Mesothelial cell of epicardium (in vitro differentiated cells): ENCODE measurements at places on chromosomes 3 and 15.
A peak's percentile ranks its signal among the peaks of the same experiment; 100 is the strongest.

DNA sequence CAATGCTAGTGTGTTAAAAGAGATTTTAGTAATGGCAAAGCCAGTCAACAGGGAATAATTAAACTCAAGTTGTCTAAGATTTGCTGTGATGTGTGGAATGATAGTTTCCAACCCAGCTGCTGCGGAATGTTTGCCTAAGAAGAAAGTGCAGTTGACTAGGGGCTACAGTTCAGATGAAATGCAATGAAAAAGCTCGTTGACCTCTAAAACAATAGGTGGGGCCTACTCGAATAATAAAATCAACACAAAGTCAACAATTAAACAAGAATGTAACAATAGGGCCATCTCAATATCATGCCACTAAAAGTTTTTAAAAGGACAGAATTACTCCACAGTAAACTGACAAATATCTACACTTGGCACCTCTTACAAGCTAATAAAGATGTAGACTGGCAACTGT lies 484.2 kb downstream of the MECOM start:
- no peak for DNase-seq

DNA sequence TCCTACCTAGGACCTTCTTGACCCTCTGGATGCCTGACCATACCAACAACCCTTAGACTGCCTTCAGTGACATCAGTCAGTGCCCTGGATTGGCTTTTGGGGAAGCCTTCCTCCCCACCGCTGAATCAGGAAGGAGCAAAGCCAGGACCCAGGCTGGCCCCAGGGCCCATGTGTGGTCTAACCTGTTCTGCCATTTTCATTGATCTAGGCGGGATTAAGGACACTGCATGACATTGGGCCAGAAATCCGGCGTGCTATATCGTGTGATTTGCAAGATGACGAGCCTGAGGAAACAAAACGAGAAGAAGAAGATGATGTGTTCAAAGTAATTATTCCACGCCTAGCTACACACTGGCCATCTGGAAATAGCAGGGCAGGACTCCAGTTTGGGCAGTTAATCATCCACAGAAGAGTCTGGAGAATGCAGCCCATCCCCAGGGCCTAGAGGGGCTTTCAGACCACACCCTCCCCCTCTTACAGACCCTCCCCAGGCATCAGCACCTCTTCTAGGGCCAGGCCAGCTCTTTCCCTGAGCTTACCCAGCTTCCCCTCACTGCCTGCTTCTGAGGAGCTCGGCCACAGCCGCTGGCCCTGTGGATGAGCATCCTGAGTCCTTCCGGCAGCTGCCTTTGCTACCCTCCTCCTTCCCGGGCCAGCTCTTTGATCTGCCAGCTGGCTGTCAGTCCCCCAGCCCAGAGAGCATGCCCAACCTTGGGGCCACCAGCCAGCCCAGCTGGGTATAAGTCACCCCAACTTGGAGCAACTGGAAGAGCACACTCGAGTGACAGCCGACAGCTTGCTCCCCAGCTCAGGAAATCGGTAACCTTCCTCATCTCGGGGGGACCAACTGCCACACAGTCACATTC lies 45.9 kb downstream of the CHDH start:
- DNase-seq: no peak

DNA sequence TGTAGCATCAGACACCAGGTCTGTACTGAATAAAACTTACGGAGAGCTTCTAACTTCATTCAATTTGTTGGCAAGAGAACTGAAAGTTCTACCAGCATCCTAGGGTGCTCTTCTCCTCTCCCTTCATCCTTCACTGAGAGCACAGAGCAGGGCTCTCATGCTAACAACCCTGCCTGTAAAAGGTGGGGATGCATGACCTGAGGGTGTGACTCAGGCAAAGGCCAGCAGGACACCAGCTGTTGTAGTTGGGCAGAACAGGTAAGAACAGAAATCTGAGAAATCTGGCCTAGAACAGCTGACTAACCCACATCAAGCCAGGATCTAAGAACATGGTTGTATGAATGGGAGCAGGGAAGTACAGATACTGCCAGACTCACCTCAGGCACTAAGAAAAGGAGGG lies 64.2 kb downstream of the MYLK start:
- no peak for DNase-seq

DNA sequence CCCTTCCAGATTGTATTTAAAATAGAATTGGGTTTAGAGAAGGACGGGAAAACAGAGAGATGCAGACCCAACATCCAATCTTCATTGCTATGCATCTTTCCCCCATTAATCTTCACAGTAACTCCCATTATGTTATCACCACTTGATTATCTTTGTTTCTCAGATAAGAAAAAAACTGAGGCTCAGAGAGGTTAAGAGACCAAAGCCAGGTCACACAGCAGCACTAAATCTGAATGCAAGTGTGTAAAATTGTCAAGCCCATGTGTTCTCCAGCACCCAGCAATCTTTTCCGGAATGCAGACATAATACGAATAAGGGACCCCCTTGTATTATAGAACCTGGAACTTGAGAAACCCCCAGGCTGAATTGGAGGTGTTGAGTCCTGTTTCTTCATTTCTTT lies 80.5 kb upstream of the TRIM42 start:
- DNase-seq: no peak

DNA sequence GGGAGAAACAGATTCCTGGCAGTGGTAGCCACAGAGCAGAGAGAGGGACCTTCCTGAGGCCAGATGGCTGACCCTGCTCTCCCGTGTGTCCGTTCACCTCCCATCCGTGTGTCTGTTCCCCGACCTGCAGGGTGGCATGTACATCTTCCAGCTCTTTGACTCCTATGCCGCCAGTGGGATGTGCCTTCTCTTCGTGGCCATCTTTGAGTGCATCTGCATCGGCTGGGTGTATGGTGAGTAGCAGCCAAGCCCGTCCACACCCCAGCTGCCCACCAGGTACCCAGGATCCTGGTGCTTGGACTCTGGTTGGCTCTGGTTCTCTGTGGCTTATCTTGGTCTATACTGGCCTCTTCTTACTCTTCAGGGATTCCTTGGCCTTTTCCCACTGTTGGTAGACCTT lies 59.5 kb upstream of the SLC6A1 start:
- peak; percentile 11 for DNase-seq

DNA sequence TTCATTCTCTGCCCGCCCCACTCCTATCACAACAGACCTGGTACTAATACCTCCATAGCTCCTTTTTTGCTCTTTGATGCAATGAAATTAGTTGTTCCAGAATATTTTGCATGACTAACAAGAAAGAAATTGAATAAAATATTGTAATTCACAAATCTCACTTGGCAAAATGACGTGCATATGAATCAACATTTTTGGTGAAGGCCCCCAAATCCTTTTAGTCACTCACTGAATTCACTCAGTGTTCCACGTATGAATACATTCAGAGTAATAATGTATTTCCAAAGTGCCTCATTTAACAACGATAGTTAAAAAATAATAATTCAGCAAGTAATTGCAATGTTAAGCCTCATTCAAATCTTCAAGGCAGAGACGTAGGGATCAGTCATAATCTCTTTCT lies 148.6 kb upstream of the STRIT1 start:
- no peak for DNase-seq

DNA sequence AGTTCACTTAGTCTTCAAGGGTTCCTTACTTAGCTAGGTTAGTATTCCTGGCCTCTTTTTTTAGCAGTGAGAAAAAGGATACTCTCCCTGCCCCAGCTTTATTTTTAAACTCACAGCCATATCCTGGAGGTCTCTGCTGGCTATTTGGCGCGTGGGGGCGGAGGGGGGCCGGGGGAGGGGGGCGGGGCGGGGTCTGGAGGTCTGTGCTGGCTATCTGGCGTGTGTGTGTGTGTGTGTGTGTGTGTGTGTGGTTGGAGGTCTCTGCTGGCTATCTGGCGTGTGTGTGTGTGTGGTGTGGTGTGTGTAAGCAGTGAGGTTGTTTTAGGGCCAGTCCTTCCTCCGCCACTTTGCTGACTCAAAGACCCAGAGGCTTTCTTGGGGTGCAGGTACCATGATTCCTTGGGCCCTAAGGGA lies 579 bp upstream of the PLAAT1 start:
- DNase-seq: no peak

GRCh38 chr3:16174389-16174788 lies at the start of gene GALNT15:
Gene GALNT15 (plus strand): TSS chr3:16174680. CDS start chr3:16175152, 472 bp downstream.
- no peak for DNase-seq

GRCh38 chr15:98445315-98445714 lies 203.0 kb upstream of the IGF1R start:
- no peak for DNase-seq

GRCh38 chr15:76663529-76663928 lies 241.6 kb downstream of the SCAPER start:
- no peak for DNase-seq

GRCh38 chr3:7790141-7790540 lies 711.5 kb upstream of the LMCD1 start:
- no peak for DNase-seq

- no peak for DNase-seq
These were observed 14.2 kb upstream of the COLQ start for GRCh38 chr3:15535732-15536131.

DNA sequence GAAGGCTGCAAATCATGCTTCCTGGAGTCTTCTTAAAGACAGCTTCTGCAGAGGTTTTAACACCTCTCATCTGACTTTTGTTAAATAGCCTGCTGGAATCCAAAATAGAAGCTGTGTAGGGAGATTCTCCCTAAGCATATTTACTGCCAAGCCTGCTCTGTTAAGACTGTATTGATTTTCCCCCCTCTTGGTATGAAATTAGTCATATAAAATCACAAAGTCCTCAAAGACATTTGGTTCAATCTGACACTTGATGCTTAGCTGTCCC lies 94.6 kb downstream of the ITPR1 start:
- no peak for DNase-seq

GRCh38 chr15:70125605-70126004 lies 27.9 kb upstream of the TLE3 start:
- DNase-seq: no peak

- no peak for DNase-seq
These were observed 1462.3 kb upstream of the CADM2 start for GRCh38 chr3:83496462-83496861.

DNA sequence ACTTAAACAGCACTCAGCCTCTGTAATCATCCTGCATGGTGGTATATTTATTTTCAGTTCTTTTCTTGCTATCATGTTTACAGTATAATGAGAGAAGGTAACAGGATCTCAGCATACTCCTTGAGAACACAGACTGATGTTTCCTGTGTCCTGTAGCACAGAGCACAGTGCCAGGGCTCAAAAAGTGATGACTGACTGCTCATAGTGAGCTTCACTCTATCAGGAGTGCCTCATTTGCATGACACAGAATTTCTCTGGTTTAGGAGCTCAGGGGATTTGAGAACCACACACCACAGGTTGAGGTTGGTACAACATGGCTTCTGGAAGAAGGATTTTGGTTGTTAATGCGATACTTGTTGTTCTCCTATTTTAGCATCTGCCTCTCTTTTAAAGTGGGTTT lies 68.5 kb upstream of the SLC2A2 start:
- DNase-seq: no peak

DNA sequence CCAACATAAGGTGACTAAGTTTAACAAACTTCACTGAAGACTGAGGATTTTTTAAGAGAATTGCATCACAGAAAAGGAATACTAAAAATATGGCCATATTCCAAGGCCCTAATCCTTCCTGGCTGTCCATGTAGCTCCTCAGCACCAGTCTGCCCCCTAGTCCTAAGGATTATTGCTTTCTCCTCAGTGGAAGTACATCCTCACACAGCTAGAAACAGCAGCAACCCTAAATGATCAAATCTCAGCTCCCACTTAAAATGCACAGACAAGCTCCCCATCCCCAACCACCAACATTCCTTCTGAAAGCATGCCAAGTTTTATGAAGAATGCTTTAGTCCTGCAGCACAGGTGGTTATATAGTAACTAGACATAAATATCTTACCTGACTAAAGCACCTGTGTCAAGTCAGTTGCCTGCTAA lies 14.7 kb downstream of the ST3GAL6 start:
- no peak for DNase-seq

GRCh38 chr15:99473981-99474906 lies 91.5 kb upstream of the MEF2A start:
- DNase-seq: no peak

DNA sequence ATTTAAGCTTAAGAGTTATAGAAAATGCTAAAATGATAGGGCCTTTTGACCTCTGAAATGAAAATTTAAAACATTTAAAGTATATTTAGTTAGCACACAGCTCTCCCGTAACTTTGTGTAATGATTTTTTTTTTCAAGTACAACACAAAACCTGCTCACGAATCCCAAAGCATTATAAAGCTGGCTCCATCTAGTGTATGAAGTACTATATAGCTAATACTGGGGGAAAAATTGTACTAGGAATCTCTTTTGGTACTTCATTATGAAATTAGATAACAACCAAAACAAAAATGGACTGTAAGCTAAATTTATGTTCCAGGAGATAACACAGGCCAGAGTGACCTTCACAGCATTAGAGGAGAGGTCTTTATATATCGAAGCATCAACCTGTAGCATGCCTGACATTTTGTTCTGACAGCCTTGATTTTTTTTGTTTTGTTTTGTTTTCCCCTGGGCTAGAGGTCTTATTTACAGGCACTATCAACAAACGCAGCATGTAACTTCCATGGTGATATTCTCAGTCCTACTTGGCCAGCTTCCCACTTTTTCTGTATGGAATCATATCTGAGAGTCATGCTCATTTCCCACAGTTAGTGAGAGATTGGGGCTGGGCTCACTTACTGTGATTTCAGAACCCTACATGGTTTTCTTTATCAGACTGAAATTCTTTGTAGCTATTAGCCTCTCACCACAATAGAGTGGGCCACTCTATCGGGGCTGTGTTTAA lies 116.3 kb downstream of the MITF start:
- DNase-seq: no peak

DNA sequence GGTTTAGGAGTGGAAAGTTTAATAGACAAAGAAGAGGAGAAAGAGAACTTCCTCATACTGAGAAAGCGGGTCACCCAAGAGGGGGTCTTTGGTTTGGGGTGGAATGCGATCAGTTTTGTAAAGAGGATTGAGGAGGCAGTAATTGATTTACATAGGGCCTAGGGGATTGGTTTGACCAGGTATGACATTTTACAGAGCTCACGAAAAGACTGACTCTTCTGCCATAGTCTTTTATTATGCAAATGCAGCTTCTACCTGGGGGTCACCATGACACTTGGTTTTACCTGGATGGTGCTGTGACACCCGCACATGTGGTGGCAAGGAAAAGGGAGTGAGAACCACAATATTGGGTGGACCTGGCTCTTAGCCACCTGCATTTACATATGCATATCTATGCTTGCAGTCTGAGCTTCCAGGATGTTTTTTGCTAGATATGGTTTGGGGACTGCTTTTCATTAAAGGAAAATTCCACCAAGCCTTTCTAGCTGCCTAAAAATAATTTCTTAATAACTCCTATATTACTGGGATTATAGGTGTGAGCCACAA lies 6.9 kb upstream of the NME9 start:
- no peak for DNase-seq

GRCh38 chr3:61650276-61650675 lies 88.9 kb downstream of the PTPRG start:
- DNase-seq: no peak

DNA sequence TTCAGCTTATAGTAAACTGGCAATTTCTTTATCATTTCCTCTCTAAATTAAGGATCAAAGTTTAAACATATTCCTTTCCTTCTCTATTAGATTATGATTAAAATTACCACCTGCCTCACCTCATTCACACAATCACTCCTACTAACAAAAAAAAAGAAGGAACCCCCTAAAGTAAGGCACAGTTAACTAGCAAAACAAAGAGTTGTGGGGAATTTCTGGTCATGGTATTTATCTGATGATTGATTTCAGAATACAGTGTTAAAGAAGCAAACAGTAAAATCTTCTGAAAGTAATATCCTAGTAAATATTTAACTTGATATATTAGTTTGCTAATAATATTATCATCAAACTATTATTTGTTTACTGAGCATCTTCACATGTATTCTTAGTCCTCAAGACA lies 8.8 kb downstream of the GBE1 start:
- no peak for DNase-seq

GRCh38 chr3:192445770-192446644 lies 281.3 kb downstream of the FGF12 start:
- DNase-seq: no peak
